Melanocyte of skin (primary cell): ENCODE measurements at places on chromosomes 6 and 20. TPM values are rescaled to one million over a fixed set of nuclear protein-coding genes. Genes with fewer than 3 reads are reported as not detected.

Gene VPS52
- 38.3 and 43.0 TPM in 2 replicates for total RNA-seq

Gene CRISP3
- not detected in 2 replicates for total RNA-seq

Gene PHF20
- 20.0 and 28.5 TPM in 2 replicates for total RNA-seq

Gene SAMD10
- total RNA-seq = 0.62 and 1.00 TPM in 2 replicates

Gene CLPSL2
- not detected in 2 replicates for total RNA-seq

Gene IL17A
- total RNA-seq = not detected in 2 replicates

Gene CDK5RAP1
- 21.0 and 28.7 TPM in 2 replicates for total RNA-seq

Gene PSMB8
- 106 and 207 TPM in 2 replicates for total RNA-seq

Gene LGSN
- total RNA-seq = not detected in 2 replicates

Gene KATNA1
- 16.2 and 29.1 TPM in 2 replicates for total RNA-seq

Gene EYS
- under 0.01 TPM in 2 replicates for total RNA-seq

Gene PROKR2
- total RNA-seq = not detected in 2 replicates

Gene PRRT1
- total RNA-seq = 0.34 TPM in 1 of 2 replicates, not detected in the other

Gene OR2H1
- total RNA-seq = not detected in 2 replicates

Gene KCNK16
- not detected in 2 replicates for total RNA-seq

Gene NUDT3
- total RNA-seq = 20.0 and 31.2 TPM in 2 replicates

Gene TMEM244
- total RNA-seq = not detected in 2 replicates

Gene DEFB132
- total RNA-seq = not detected in 2 replicates

Gene PNLDC1
- total RNA-seq = not detected in 2 replicates

Gene TMEM63B
- total RNA-seq = 46.0 and 57.2 TPM in 2 replicates

Gene OR2B6
- total RNA-seq = not detected in 2 replicates

Gene NKAPL
- 1.00 and 1.4 TPM in 2 replicates for total RNA-seq

Gene BNIP5
- under 0.01 TPM in 1 of 2 replicates, not detected in the other for total RNA-seq

Gene CTCFL
- not detected in 2 replicates for total RNA-seq

Gene SIRPA
- total RNA-seq = 59.6 and 67.9 TPM in 2 replicates

Gene CST2
- not detected in 2 replicates for total RNA-seq

Gene LBP
- total RNA-seq = not detected in 2 replicates

Gene TRAPPC3L
- total RNA-seq = not detected in 2 replicates

Gene NKX2-2
- total RNA-seq = not detected in 2 replicates

Gene SLC35D3
- total RNA-seq = not detected in 2 replicates

Gene CNR1
- total RNA-seq = 0.34 and 4.4 TPM in 2 replicates

Gene HLA-DQA1
- total RNA-seq = 0.69 and 2.9 TPM in 2 replicates

Gene CPXM1
- total RNA-seq = not detected in 2 replicates

Gene C20orf173
- total RNA-seq = not detected in 2 replicates

Gene SMLR1
- total RNA-seq = not detected in 2 replicates

Gene GMPR
- 132 and 200 TPM in 2 replicates for total RNA-seq

Gene SASH1
- total RNA-seq = 46.6 and 51.8 TPM in 2 replicates

Gene NMBR
- total RNA-seq = not detected in 2 replicates

Gene ID1
- 0.69 and 1.8 TPM in 2 replicates for total RNA-seq

Gene SOX18
- 0.33 TPM in 1 of 2 replicates, not detected in the other for total RNA-seq

Gene ZFP57
- total RNA-seq = 1.3 TPM in 1 of 2 replicates, not detected in the other

Gene RIPOR3
- under 0.01 TPM in 1 of 2 replicates, not detected in the other for total RNA-seq

Gene PARD6B
- 0.34 and 0.36 TPM in 2 replicates for total RNA-seq

Gene CLIC5
- total RNA-seq = not detected in 2 replicates

Gene ADGRF1
- total RNA-seq = not detected in 2 replicates

Gene GGTLC1
- total RNA-seq = not detected in 2 replicates

Gene ZBTB46
- under 0.01 and 1.1 TPM in 2 replicates for total RNA-seq

Gene TP53TG5
- total RNA-seq = not detected in 2 replicates

Gene CCR6
- not detected in 2 replicates for total RNA-seq

Gene CST11
- not detected in 2 replicates for total RNA-seq

Gene C20orf144
- total RNA-seq = under 0.01 and 0.34 TPM in 2 replicates

Gene HRH3
- total RNA-seq = not detected in 2 replicates

Gene RCAN2
- total RNA-seq = 0.15 and 0.33 TPM in 2 replicates

Gene CASP8AP2
- 14.0 and 23.0 TPM in 2 replicates for total RNA-seq

Gene RPL7L1
- total RNA-seq = 113 and 152 TPM in 2 replicates

Gene HTR1B
- not detected in 2 replicates for total RNA-seq
